Stimulated activated CD4-positive, alpha-beta T cell treated with anti-CD3 and anti-CD28 coated beads, Interleukin-15, amount 100 ng/mL, for 48 hours (primary cell): ENCODE measurements at places on chromosomes 2 and 18.
A peak's percentile ranks its signal among the peaks of the same experiment; 100 is the strongest.

DNA sequence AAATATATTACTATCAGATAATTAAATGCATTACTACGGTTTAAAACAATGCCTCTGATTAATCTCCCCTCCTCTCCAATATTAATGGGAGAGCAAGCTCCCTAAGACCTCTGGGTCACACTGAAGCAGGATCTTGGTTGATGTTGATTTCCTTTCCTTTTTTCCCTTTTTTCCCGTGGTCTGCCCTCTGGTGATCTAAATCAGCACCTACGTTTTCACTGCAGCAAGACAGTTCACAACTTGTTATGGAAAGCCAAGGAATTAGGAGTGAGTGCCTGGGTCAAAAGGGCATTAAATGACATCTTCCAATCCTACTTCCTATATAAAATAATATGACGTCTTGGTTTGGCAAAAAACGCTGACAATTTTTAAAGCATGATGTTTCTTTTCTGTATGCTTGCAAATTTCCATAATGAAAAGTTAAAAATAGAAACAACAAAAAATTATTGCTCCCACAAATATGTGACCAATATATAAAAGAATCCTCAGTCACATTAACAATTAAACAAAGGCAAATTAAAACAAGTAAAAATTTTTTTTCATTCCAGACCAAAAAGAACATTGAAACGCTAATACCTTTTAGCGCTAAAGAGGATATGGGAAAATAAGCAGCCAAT is 7.9 kb upstream of the CFAP36 start:
- no peak for DNase-seq

GRCh38 chr2:27198627-27199026 is 13.2 kb upstream of the ATRAID start:
- no peak for DNase-seq

GRCh38 chr2:20212871-20213503 is 11.9 kb downstream of the SDC1 start:
- DNase-seq, result no peak

DNA sequence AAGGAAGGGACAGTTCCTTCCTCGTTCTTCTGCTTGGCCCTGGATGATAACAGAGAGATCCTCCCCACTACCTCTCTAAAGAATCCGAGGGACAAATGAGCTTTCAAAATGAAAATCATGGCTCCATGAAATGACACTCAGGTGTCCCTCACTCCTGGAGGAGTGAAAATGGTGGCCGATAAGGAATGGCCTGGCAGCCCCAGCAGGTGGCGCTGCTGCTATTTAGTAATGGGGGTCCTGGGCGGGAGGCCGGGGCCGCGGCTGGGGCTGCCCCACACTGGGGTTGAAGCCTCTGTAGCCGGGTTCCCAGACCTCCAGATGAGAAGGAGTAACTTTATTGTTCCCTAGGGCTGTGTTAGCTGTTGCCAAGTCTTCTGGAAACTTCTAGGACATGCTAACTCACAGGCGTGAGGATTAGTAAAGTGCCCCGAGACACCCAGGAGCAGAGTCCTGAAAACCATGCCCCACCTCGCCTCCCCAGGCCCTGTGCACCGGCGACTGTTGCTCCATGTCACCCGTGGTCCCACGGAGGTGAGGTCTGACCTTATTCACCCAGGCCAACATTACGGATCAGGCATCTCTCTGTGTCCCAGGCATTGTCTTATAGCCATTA is 138.0 kb downstream of the CTIF start:
- DNase-seq, result peak; percentile 35

DNA sequence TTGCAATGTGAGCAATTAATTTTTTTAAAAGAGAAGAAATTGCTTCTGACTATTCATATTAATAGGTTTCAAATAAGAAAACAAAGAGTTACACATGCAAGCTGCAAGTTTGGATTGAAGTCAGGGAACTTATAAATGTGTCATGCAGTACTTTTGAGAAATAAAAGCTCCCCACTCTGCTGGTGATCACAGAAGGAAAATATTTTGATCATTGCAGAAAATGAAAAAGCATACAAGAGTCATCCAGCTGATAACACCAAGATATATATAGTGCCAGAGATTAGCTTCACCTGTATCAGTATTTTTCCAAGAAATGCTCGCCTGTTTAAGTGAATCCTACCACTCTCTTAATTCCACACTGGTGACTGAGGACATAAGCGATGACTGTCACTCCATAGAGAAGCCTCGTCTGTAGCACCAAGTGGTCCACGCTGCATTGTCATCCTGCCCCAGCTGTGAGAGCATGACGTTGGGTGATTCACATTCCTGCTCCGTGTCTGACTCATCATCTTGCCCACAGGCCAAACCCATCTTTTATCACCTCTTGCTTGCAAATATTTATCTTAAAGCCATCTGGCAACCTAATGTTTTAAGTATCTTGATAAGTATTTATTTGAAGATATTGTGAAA is 178.0 kb downstream of the ASXL3 start:
- DNase-seq, result no peak

DNA sequence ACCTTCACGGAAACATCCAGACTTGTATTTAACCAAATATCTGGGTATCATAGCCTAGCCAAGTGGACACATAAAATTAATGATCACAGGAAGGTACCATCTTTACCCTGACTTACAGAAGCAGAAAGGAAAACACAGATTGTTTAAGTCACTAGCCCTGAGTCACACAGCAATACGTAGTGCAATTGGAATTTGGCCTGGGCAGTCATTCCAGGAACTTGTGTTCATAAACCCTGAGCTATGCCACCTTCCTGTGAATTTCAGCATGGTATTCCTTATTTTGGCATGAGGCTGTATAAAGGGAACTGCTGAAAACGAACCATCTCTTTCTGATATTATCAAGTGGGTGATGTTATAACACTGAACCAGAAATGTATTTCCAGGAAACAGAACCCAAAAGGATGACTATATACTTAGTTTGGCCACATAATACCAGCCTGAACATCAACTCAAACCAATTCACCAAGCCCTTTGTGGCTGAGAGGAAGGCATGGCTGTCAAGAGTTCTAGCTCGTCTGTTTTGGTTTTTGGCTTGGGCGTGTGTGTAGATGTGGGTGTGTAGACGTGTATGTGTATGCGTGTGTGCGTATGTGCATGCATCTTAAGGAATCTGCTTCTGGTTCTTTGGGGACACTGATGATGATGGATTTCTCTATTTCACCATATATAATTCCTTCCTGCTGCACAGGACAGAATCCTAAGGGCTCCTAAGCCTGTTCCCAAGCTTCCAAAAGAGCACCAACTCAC is 533.4 kb upstream of the ID2 start:
- DNase-seq, result no peak

GRCh38 chr18:39846265-39846664 is 2108.8 kb upstream of the PIK3C3 start:
- DNase-seq, result no peak

GRCh38 chr18:8631265-8631664 is 22.0 kb downstream of the RAB12 start:
- DNase-seq, result no peak

- no peak for DNase-seq
Observed at GRCh38 chr18:38483326-38483725, 917.7 kb upstream of the CELF4 start.

DNA sequence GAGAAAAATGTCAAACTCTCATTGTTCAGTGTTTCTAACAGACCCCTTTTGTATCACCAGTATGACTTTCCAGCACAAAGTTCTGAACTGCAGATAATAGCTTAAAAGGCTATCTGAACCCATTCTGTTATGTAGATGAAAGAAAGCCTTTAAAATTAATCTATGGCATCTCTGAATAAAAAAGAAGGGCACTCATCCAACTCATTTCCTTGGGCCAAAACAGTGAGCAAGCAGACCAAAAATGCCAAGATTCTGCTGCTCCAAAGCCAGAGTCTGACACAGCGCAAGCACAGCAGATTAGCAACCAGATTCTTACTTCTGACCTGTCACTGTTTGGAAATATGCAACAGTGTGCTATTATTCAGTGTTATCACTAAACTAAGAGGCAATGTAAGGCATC is 22.6 kb upstream of the ITGA6 start:
- DNase-seq, result no peak

DNA sequence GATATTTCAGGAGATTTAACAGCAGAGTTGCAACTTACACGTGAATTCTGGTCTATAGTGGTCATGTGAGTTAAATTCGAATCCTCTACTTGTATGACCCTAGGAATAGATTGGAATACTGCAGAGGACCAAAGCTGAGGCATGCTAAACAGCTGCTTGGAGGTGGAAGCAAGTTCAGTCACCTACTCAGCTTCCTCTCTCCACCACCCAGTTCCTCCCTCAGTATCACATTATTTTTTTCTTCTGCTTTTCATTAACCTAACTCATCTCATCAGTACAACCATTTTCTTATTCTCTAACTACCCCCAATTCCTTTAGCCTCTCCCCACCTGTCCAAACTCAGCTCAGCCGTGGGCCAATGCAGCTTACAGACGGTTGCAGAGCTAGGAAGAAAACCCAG is 385.5 kb downstream of the SETBP1 start:
- no peak for DNase-seq

DNA sequence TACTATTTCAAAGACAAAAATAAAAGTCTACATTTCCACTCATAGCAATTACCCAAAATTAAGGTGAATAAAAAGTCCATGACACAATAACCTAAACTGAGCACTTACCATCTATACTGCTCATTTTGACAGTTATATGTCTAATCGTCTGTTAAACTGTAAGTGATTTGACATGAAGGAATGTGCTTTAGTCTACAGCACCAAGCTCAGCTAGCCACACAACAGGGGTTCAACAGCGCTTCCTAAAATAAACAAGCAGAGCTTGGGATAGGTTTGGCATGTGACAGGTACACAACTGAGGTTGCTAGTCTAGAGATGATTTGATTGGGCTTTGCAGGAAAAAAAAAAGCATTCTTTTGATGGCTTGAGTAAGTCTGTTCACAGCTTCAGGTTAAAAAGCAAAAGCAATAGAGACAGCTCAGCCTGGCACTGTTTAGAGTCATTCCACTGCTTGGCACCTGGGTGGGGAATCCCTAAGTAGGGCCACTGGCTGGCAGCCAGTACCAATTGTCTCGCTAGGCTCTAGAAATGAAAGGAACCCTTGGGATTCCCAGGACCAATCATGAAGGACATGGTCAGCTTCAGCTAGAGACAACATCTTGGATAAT is 78.6 kb downstream of the BARD1 start:
- no peak for DNase-seq

DNA sequence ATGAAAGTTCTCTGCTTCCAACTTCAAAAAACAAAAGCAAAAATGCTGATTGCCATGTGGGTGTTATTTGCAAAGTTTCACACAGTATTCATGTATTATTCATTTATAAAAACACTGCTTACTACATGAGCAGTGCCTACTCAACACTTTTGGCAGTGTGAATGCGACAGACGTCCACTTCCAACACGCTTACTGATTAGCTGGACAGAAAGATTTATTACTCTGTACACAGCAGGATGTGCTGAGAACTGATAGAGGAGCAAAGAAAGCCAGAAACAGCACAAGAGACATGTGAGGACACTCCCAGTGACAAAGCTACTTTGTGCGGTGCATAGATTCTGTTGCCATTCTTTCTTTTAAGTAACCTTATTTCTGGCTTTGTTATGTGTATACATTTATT is 258.8 kb downstream of the DLGAP1 start:
- no peak for DNase-seq

DNA sequence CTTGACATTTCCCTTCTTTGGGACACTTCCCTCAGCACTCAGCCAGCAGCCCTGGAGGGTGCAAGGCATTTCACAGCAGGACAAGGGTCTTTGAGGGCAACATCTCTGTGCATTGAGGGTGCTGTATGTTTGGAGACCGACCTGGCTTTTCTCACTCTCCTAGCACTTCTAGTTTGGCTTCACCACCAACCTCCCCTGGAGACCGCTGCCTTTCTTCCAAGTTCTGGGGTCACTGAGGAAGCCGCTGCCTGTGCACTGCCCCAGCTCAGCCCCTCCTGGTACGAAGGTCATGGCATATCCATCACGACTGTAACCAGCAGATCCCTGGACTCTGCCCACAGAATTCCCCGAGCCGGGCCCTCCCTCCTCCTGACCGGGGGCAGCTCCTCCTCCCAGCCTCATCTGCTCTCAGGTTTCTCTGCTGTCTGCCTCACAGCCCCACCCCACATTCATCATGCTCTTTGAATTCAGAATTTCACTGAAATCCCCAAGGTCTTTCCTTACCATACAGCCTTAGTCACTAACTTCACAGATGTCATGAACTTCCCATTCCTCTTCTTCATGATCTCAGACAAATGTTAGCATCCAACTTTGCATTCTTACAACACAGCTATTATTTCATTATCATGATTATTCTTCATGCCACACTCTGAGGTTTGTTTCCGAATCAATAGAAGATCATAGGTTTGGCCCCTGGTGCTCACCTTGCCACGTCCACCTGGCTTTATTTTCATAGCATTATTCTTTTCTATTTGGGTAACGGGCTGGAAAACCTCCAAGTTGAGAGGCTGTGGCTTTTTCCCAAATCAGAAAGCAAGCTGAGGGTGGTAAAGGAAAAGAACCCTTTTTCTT is 113.0 kb upstream of the COPS8 start:
- no peak for DNase-seq

GRCh38 chr18:9147440-9148202 is 11.0 kb downstream of the ANKRD12 start:
- DNase-seq, result no peak

DNA sequence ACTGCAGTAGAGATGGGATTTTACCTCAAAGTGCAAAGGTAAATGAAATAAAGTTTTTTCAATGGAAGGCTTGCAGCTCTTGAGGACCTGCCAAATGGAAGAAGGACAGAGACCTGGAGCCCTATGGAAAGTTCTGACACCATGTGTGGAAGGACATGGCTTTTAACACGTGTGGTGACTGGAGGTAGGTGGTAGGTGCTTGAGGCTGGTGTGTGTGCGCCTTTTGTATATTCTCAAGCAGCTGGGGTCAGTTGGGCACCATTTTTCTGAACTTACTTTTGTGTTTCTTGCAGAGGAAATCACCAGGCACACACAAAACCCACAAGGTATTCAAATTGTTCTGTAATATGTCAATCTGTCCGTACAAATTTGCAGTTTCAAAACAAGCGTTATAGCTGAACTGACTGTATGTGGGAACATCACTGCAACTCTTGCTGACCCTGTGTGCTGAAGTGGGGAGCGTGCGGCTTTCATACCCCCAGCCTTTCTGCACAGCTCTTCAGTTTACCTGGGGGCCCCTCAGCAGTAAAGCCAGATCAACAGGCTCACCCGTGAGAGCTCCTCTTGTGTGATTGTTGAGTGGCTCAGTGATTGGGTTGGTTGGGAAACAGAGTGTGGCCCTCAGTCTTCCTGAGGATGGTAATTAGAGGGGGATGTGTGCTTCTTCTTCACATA is 363 bp downstream of the GREB1 start:
- no peak for DNase-seq

- no peak for DNase-seq
Observed at GRCh38 chr2:18957909-18958308, 368.5 kb upstream of the NT5C1B start.

DNA sequence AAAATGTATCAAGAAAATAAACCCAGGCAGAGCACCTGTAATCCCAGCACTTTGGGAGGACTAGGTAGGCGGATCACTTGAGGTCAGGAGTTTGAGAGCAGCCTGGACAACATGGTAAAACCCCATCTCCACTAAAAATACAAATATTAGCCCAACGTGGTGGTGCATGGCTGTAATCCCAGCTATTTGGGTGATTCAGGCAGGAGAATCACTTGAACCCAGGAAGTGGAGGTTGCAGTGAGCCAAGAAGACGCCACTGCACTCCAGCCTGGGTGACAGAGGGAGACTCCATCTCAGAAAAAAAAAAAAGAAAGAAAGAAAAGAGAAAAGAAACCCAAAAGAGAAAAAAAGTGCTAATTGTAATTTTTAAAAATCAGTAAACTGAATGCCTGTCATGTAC is 41.4 kb downstream of the DDX18 start:
- no peak for DNase-seq

GRCh38 chr2:185628985-185629384 is 109.6 kb upstream of the FSIP2 start:
- DNase-seq, result peak; percentile 1
